ENCODE measurements at places on chromosomes 7 and 10.

DNA sequence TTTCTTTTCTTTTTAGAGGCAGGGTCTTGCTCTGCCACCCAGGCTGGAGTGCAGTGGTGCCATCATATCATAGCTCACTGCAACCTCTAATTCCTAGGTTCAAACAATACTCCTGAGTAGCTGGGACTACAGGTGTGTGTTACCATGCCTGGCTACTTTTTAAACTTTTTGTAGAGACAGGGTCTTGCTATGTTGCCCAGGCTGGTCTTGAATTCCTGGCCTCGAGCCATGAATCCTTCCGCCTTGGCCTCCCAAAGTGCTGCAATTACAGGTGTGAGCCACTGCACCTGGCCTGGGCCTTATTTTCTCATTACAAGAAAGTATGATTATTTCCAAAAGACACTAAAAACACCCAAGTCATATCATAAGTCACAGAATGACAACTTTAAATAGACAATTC, 106.6 kb downstream of the CDK6 start:
- DNase-seq = no peak

DNA sequence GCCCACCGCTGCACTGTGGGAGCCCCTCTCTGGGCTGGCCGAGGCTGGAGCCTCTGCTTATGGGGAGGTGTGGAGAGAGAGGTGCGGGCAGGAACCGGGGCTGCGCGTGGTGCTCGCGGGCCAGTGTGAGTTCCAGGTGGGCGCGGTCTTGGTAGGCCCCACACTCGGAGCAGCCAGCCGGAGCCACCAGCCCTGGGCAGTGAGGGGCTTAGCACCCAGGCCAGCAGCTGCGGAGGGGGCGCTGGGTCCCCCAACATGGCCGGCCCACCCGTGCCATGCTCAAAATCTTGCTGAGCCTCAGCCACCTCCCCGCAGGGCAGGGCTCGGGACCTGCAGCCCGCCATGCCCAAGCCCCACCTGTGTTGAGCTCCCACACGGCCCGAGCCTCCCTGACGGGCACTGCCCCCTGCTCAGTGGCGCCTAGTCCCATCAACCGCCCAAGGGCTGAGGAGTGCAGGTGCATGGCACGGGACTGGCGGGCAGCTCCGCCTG, 856.8 kb upstream of the CELF2 start:
- DNase-seq = no peak

DNA sequence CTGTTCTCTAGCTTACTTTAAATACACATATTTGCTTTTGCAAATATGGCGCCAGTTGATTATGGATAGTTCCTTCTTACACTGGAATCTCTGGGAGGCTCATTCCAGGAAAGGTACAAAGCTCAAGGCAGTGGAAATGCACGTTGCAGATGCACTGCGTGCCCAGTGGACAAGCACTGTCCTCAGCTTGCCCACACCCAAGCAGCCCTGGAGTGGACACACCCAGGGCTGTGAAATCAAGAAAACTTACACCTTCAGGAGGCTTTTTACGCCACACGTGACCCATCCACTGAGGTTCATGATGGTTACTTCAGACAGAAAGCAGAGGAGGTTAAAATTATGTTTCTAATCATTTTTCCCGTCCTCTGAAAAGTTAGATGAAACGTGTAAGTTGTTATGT, 248.5 kb downstream of the VTI1A start:
- no peak for DNase-seq

DNA sequence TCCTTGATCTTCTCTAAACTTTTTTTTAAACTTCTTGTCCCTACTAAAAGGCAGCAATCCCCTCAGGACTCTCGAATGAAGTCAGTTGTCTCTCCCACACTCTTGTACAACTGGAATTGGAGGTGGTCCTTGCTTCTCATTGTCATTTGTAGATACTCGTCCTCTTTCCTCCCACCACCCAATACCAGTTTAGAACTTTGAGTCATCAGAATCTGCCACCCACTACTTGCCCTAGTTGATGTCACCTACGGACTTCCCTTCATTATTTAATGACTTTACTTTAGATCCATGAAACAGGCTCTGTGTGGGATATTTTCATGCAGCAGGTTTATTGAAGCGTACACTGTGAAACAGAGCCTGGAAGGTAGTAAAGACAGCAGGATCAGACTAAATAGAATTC, 28.6 kb upstream of the LHFPL3 start:
- no peak for DNase-seq

DNA sequence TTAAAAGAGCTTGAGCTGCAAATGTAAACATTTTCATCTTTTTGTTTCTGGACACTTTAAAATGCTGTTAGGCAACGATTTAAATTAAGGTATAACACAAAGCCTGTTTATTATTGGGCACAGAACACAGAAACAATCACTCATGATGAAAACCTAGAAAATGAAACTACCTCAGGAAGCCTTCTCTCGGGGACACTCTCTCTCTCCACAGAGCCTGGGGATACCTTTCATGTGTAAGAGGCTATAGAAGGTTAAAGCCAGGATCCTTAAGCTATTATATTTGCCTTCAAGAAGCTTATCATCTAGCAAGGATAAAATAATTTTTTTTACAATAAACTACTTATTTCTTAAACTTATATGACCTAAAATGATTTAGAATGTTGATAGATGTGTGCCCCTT, 194.1 kb downstream of the SKAP2 start:
- no peak for DNase-seq

DNA sequence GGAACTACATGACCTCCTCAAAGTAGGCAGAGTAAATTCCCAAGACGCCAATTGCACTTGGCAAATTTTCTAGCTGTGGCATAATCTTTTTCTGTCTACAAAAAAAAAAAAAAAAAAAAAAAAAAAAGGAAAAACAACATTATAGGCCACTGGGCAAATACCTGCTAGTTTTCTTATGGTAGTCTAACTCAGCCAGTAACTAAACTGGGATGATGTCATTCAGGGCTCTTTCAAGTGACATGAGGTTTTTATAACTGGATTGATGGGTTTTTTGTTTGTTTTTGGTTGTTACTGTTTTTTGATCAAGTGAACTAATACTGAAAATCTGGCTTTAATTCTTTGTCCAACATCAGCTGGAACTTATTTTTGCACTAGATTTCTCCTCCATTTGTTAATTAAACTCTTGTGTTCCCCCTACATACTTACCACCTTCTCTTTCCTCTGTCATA, 7.4 kb upstream of the VIM start:
- DNase-seq = no peak

DNA sequence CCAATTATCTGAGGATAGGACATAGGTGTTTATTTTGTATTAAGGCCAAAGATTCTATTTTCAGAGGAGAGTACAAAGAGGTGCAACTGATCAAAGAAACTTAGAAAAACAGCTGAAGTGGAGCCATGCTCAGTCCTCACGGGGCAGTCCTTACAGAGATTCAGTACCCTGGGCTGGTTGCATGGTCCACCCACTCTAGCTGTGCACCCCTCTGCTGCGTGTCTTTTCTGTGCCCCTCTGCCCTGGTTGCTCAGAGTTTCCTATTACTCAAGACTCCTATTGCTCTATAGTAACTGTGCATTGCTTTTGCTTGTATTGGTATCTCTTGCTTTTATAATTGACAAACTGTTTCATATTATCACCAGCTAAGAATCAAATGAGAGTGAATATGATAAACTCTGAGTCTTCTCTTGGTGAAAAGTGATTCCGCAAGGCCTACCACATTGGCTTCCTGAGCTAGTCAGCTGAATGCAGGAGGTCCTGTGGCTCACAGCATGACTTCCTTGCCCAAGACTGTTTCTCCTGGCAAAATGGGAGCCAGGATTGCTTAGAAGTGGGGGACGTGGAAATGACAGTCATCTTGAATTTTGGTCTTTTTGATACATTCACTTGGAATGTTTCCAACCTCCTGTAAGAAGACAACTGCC, 137.0 kb downstream of the GLCCI1 start:
- no peak for DNase-seq

Measured in trophoblast cell (in vitro differentiated cells and primary cell).